ENCODE measurements at places on chromosomes 12 and 14.
A peak's percentile ranks its signal among the peaks of the same experiment; 100 is the strongest.

DNA sequence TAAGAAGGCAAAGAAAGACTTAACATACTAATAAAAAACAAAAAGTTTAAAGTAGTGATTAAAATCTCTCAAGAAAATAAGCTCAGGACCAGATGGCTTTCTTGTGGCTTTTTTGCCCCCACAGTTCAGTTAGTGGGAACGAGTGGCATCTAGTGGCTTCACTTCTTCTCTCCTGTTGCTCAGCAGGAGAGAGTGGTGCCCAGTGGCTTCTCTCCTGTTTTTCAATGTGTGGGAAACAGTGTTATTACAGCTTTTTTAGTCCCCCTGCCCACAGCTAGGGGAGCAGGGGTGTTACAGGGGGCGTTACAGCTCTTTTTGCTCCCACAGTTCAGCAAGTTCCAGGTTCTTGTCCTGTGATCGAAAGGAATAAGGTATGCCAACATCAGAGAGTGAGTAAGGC is 135.2 kb downstream of the RERGL start:
- no peak for DNase-seq
- no peaks in the 10 kb centered on the region for H3K36me3 ChIP-seq
- no peaks in the 10 kb centered on the region for H3K27me3 ChIP-seq
- H3K4me3 ChIP-seq: no peak overlapping the region
- no peak overlapping the region for H3K27ac ChIP-seq
- H3K4me1 ChIP-seq: no peaks in the 10 kb centered on the region

GRCh38 chr12:87870493-87871460 is 158.4 kb downstream of the C12orf50 start:
- H3K27me3 ChIP-seq: no peaks in the 10 kb centered on the region
- no peak for DNase-seq
- no peak overlapping the region for H3K27ac ChIP-seq

DNA sequence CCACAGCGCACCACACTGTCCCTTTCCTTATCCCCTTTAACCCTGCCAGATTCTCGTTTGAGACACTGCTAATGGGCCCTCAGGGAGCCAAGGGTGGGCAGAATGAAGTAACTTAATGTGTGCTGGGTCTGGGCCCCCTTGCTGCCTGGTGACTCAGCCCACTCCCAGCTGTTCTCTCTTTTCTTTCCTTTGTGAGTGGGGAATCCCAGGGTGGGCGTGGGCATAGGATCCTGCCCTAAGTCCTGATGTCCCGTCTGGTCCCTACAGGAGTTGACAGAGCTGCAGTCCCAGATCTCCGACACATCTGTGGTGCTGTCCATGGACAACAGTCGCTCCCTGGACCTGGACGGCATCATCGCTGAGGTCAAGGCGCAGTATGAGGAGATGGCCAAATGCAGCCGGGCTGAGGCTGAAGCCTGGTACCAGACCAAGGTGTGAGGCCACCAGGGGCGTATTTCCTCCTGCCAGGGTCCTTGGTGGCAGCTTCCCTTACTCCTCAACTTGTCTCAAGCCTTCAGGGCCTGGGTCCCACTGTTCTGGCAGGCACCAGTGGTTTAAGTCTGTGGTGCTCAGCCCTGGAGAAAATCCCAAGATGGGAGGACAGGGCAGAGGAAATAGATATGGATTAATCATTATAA is 8.3 kb downstream of the KRT7 start:
- no peaks in the 10 kb centered on the region for H3K36me3 ChIP-seq
- DNase-seq: no peak
- peaks cover 14% of the 10 kb centered on the region for H3K4me1 ChIP-seq
- no peak overlapping the region for H3K4me3 ChIP-seq
- no peak overlapping the region for H3K27ac ChIP-seq

GRCh38 chr14:103563226-103563620 is 463 bp downstream of the COA8 start:
- peaks cover 63% of the 10 kb centered on the region for H3K4me1 ChIP-seq
- peak overlapping the region; percentile 95 for H3K27ac ChIP-seq
- no peak for DNase-seq
- no peaks in the 10 kb centered on the region for H3K27me3 ChIP-seq
- H3K4me3 ChIP-seq: peak overlapping the region; percentile 93

GRCh38 chr12:14845350-14845750 is 2.0 kb upstream of the ART4 start:
- peak overlapping the region; percentile 54 for H3K4me3 ChIP-seq
- no peaks in the 10 kb centered on the region for H3K36me3 ChIP-seq
- no peak overlapping the region for H3K27ac ChIP-seq
- peaks cover 6% of the 10 kb centered on the region for H3K4me1 ChIP-seq
- H3K27me3 ChIP-seq: no peaks in the 10 kb centered on the region
- peak; percentile 47 for DNase-seq

GRCh38 chr14:50083467-50084337 is 32.7 kb downstream of the VCPKMT start:
- peak; percentile 67 for DNase-seq
- H3K36me3 ChIP-seq: no peaks in the 10 kb centered on the region
- H3K4me1 ChIP-seq: peaks cover 79% of the 10 kb centered on the region
- peak overlapping the region; percentile 97 for H3K27ac ChIP-seq
- H3K27me3 ChIP-seq: no peaks in the 10 kb centered on the region
